Activated naive CD8-positive, alpha-beta T cell treated with anti-CD3 and anti-CD28 coated beads for 36 hours (primary cell): ENCODE measurements at places on chromosomes 2 and 18. TPM values are rescaled to one million over a fixed set of nuclear protein-coding genes. Genes with fewer than 3 reads are reported as not detected.

GRCh38 chr2:208830203-208830602, 423.6 kb downstream of the PTH2R start:
- DNase-seq: no peak

DNA sequence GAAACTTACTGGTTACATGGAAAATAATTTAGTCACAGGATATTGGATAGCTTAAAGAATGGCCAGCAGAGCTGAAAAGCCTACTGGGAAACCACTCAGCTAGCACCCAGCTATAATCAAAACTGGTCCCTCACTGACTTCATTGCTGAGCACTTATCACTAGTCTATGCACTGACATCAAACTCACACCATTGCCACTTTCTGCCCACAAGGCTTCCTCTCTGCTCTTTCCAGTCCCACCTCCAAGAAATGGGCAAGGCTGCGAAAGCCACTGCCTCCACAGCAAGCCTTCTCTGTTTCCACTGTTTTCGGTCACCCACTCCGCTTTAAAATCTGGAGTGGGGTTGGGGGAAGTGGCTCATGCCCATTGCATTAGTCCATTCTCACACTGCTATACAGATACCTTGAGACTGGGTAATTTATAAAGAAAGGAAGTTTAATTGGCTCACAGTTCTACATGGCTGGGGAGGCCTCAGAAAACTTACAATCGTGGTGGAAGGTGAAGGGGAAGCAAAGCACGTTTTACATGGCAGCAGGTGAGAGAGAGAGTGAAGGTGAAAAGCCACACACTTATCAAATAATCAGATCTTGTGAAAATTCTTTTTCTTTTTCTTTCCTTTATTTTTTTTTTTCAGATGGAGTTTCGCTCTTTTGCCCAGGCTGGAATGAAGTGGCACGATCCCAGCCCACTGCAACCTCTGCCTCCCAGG, 77.0 kb upstream of the CERS6 start:
- DNase-seq: peak; percentile 2

DNA sequence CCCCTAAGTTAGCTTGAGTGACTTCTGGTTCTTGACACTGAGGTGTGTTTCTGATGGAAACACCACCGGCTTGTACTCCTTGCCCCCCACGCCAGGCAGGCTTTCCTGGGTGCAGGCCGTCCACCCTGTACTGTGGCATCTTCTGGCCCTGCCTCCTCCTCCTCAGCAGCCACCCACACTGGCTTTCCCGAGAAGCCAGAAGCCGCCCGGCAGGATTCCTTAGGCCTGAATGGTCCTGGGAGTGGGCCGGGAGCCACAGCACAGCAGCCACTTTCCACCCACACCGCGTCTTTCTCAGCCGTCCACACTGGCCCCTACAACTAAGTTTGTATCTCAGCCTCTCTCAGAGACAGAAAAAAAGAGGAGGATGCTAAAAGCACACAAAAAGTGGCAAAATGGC, 2.1 kb upstream of the HSBP1L1 start:
- DNase-seq: no peak

DNA sequence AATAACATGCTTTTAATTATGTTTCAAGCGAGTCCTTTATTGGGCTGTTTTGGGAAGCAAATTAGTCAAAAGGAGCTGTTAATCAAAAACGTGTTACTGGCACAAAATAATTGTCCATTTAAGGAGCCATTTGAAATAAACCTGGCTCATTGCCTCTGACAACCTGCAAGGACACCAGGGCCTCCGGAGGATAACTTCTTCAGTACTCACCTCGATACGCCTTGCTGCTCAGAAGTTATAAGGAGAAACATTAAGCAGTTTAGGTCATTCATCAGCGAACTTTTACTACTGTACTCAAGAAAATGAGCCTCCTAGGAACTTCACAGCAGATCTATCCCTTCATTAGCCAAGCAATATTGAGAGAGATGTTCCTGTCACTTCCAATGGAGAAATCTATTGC, 1579.2 kb upstream of the ACVR2A start:
- no peak for DNase-seq

DNA sequence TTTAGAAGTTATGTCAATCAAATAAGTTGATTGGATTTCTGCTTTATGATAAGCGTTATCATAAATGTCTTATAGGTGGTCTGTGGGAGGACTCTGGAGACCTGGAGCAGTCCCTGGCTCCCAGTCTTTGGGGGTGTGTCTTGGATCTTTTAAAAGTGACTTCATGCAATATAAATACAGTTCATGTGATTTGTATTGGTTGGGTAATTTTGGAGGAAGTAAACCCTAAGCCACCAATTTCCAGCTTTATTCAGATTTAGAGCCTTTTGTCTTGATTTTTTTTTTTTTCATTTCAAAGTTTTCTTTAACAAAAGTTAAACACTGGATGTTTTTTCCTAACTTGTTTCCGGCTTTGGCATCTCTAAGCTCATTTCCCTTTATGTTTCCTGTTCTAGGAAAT, 68.8 kb downstream of the MAP4K4 start:
- no peak for DNase-seq

- DNase-seq: no peak
Measured at GRCh38 chr2:45755585-45756335, 104.3 kb downstream of the PRKCE start.

- no peak for DNase-seq
Measured at GRCh38 chr2:231241755-231242507, 43.5 kb downstream of the ARMC9 start.

DNA sequence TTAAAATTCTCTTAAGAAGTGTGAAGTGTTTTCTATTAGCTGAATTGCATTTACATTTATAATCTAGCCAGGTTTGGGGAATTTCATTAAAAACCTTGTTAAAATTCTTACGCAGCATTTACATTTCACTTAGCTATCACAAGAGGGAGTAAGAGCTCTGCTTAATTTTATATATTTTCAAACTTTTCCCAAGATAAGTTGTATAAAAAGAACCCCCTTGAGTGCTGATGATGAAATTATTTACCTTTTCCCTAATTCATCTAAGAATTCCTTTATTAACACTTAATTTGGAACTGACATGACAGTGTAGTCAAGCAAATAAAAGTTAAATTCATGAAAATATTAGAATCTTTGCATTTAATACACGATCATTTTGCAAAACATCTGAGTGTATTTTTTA, 54.2 kb upstream of the ZSWIM2 start:
- DNase-seq: no peak

DNA sequence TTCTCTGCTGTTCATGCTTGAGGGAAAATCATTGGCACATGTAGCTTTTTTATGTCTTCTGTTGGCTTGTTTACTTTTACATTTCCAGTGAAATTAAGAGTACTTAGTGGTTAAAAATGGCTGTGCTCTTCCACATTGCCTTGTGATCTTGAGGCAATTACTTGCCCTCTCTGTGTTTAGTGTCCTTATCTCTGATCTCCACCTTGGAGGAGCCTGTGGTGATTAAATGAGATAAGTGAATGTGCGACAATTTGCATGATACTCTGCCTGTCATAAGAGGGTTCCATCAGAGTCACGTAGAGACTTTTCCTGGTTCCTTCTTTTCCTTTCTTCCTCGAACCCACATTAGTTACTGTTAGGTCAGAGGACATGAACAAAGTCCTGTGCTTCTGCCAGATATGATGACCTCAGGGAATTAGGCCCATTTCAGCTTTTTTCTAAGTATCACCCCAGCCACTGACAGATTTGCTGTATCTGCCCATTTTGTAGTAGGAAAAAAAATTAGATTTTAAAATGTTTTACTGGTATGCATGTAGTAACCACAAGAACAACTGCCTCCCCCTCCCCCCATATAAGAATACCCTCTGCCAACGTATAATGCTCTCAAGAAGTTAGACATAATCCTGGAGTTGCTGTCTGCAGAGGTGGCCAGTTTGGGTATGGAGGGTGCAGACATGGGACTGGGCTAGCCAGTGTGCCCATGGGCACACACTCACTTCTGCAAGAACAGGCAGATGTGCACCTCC, 51.9 kb downstream of the TET3 start:
- DNase-seq: no peak

DNA sequence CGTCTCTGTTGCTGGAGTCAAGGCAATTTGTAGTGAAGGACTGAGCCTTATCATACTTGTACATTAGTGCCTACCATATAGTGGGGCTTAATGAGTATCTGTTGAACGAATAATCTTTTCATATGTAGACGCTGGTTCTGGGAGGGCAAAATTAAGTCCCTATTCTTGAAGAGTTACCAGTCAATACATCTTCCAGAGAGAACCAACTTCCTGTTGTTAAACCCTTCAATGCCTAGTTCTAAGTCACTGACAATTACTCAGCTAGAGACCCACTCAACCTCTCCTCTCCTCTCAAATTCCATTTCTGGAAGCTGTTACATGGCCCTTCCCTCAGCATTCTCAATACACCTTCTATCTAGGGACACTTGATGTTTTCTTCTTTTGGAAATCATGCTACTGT, 1.1 kb upstream of the MOB4 start:
- no peak for DNase-seq

DNA sequence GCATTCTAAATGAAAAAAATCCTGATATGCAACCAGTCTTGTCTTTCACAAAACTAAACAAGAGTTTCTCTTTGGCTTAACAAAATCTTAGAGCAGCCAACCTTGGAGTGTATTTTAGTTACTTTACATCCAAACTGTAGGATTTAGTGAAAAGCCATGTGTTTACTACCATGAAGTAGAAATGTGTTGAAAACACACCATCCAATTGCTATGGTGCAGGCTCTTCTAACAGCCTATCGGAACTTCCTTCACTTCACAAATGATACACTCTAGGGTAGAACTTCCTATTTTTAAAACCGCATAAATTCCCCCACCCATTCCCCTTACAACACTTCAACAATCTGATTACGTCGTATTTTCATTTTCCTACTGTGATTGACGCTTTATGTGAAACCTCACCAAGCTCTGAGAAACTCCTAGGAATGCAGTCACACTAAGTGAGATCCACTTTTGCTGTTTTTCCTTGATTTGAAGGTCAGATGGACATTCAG, 74.4 kb upstream of the MAP4K4 start:
- no peak for DNase-seq

DNA sequence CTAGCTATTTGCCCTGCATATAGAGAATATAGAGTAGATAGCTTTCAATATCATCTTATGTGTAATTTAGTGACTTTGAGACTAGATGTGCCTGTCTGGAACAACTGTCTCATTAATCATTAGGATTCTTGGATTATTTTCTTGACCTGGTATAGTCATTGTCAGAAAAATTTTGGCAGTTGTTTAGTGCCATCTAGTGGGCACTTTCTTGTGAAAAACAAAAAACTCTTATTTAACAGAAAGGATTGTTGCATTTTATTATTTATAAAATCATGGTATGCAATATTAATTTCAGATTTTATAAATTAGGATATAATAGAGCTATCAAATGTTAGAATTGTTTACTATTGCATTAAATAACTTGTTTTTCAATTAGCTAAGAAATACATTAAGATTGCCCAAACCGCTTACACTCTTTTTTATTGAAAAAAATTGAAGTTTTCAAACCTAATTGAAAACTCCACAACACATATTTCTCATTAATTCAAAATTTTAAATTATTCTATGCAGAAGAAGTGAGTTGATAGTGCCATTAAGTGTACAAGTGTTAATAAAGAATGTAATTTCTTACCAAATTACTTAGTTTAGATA, 80.3 kb downstream of the DYNAP start:
- DNase-seq: no peak

- DNase-seq: no peak
Measured at GRCh38 chr2:164427111-164427510, 194.2 kb downstream of the GRB14 start.

- DNase-seq: no peak
Measured at GRCh38 chr2:84963692-84964405, 7.1 kb upstream of the KCMF1 start.

DNA sequence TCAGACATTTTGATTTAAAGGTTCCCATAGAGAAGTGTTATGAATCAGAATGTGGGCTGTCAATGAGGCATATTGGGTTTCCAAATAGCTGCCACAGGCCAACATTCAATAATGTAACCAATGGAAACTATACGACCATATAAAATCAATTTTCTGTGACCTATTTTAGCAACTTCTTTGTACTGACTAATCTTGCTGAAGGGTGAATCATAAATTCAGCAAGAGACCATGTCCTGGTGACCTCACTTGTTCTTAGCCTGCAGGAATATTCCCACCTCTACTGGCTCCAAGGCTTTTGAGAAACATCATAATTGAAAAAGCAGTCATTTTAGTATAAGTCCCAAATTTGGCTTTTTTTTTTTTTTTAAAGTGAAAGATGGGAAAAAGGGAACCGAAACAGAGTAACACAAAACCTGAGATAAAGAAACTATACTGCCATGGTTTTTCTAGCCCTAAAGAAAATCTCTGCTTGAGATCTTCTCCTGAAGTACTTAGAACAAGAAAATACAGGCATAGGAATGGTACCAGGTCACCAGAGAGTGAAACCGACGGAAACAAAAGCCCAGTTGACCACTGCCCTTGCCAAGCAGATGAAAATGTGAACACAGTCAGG, 32.1 kb downstream of the PLEKHM3 start:
- DNase-seq: no peak

- no peak for DNase-seq
Measured at GRCh38 chr2:54194761-54195750, 61.0 kb downstream of the TSPYL6 start.

GRCh38 chr2:17847236-17847635, 31.0 kb downstream of the MSGN1 start:
- DNase-seq: no peak

DNA sequence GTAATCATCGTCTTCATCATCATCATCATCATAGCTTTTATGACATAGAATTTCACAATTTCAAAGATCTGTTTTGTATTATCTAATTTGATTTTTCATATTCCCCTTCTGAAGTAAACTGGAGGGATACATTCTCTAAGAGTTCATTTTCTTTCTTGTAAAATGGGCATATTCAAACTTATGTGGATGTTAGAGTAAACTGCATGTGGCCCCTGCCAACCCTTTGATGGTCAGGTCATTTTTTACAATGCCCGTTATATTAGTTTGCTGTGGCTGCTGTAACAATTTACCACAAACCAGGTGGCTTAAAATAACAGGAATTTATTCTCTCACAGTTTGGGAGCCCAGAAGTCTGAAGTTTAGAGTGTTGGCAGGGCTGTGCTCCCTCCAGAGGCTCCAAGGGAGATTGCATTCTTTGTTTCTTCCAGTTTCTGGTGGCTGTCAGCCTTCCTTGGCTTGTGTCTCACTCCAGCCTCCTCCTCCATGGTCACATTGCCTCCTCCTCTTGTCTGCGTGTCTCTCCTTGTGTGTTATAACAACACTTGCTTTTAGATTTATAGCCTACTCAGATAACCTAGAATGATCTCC, 127.5 kb upstream of the MMADHC start:
- DNase-seq: peak; percentile 0

DNA sequence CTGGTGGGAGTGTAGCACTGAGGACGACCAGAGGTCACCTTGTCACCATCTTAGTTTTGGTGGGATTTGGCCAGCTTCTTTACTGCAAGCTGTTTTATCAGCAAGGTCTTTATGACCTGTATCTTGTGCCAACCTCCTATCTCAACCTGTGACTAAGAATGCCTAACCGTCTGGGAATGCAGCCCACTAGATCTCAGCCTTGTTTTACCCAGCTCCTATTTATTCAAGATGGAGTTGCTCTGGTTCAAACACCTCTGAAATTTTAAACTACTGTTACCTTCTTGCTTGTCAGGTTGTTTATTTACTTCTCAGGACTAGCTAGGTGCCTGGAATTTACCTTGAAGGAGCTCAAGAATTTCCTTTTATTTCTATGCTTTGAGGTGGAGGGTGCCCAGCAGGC, 9.5 kb upstream of the KCNG3 start:
- DNase-seq: no peak

NYAP2 gene
- total RNA-seq: 0.06 TPM

VWC2L gene
- total RNA-seq: not detected

ZNF804A gene
- not detected for total RNA-seq
